ENCODE measurements at places on chromosomes 5 and 9. TPM values are rescaled to one million over a fixed set of nuclear protein-coding genes. Genes with fewer than 3 reads are reported as not detected.

DNA sequence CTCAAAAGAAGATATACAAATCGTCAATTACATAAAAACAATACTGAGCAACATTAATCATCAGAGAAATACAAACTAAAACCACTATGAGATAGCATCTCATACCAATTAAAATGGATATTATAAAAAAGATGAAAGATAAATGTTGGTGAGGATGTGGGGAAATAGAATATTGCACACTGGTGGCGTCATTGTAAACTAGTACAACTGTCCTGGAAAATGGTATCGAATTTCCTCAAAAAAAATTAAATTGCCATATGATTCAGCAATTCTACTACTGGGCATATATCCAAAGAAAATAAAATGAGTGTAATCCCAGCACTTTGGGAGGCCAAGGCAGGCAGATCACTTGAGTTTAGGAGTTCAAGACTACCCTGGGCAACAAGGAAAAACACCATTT, 326.0 kb upstream of the FTMT start:
- no peak for DNase-seq

DNA sequence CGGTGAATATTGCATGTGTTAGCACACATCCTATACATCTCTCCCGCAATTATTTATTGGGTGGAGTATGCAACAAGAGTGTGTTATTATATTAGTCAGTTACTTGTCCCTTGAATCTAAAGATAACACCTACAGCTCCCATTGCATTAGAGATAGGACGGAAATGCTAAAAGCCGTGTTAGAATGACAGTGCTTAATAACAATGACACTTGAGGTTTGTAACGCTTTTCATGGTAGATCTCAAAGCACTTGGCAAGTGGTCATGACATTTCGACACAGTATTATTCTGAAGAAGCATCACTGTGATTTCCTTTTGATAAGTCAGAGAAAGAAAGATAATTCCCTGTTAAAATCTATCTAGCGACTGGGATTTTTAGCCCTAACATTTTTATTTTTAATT, 33.4 kb upstream of the TRIO start:
- DNase-seq: no peak

The ARID3C gene
- total RNA-seq: not detected

GRCh38 chr5:22056601-22057000, 796.5 kb downstream of the CDH12 start:
- DNase-seq: no peak

DNA sequence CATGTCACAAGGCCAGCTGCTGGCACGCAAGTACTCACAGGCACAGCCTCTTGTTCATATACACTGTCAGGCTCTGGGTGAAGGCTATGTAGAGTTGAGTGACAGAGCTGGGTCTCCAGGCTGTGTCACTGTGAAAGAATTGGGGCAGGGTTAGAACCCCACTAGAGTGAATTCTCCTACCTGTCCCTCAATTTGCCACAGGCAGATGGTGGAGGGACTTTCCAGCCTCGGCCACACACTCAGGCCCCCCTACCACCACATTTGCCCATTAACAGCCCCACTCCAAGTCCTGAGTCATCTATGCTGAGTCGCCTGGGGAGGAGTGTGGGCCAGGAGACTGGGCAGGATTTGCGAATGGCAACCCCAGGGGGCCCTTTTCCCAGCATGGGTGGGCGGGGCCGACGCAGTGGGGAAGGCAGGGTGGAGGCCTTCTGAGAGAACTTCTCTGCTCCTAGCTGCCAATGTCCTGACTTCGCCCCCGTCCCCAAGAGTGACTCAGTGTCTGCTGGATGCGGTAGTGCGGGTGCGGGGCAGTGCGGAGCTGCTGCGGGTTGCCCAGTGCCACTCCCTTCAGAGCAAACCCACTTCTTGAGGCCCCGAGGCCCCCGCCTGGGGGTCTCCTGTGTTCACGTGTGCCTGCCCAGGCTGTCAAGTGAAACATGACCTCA, 50.3 kb upstream of the PSD2 start:
- DNase-seq: no peak

The RIOK2 gene
- total RNA-seq: 23.3 TPM

Data from ovary (tissue), 10 donors.